IPS-NIHi11 (cell line): ENCODE measurements at places on chromosomes 1 and 21.

- no peak for DNase-seq
Measured at GRCh38 chr1:48750109-48750508, 26.6 kb downstream of the BEND5 start.

- no peak for DNase-seq
Measured at GRCh38 chr1:201216395-201217085, 25.9 kb downstream of the IGFN1 start.

DNA sequence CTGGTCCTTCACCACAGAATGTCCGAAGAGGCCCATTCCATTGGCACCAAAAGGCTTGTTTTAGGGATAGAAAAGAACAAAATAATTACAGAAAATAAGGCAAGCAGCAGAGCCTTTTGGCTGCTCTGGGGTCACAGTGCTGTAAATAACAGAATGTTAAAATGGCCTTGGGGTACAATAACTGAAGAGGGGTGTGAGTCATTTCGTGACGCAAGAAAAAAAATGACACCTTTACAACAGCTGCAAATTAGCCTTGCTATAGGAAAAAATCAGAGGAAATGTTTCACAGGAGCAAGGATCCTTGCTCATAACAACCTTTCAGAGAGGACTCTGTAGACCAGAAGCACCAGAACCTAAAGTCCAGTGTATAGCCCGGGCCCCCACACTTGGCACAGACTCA is 483.4 kb downstream of the OMA1 start:
- DNase-seq = no peak

DNA sequence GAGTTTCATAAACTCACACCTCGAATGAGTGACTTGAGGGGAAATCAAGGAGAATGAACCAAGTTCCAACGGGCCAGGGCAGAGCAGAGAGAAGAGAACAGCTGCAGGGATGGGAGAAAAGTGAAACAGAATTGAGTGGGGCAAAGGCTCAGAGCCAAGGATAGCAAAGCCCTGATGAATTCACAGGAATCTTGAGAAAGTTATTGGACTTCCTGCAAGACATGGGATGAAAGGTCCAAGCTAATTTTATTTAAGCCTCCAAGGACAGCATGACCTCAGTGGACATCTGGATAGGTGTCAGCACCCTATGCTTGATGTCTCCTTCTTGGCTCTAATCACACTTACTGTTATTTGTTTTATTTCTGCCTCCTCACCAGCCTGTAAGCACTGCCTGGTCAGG is 43.0 kb upstream of the RAVER2 start:
- no peak for DNase-seq

GRCh38 chr1:116850436-116850835 is 59.3 kb upstream of the PTGFRN start:
- no peak for DNase-seq

GRCh38 chr1:226793620-226794276 is 54.7 kb upstream of the ITPKB start:
- no peak for DNase-seq

DNA sequence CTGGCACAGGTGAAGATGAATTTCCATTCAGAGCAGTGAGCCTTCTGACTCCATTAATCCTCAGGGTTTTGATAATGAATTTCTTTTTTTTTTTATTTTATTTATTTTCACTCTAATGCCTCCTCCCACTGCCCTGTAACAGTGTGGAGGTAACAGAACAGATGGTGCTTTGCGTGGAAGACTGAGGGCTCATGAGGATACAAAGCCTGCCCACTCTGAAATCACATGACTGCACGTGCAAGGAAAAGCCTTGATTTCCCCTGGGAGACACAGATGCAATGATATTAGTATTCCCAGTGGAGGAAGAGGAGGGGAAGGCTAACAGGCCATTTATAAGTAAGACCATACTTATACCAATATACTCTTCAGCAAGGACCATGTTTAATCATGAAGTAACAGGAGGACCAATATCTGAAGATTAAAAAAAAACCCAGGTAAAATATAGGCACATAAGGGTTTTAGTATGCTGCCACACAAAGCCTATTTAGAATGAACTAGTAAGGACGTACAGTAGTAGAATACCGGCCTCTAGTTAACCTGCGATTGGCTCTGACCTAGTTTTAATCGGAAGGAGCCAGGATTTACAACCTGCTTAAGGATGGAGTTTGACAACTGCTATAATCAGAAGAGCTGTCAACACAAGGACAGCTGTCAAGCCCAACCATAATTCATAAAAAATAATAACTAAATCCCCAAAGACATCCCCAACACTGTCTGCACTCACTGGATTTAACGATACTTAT is 69.6 kb downstream of the LHX4 start:
- no peak for DNase-seq

DNA sequence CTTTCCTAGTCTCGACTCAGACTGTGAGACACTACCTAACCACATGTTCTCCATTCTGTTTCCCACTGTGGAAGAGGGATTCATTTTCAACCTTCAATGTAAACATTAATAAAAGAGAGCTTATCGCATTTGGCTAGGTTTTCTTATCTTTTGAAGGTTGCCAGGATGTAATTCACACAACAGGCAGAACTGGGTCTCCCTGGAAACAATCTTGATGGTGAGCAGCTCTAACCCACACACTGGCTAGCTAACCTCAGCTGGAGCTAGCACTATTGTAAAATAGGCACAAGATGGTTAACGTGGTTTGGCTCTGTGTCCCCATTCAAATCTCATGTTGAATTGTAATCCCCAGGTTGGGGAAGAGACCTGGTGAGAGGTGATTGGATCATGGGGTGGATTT is 75.1 kb downstream of the ZSCAN20 start:
- no peak for DNase-seq

- peak; percentile 88 for DNase-seq
Measured at GRCh38 chr1:43952731-43953346, 6.1 kb downstream of the IPO13 start.

GRCh38 chr1:35449334-35450008 is 107.7 kb downstream of the KIAA0319L start:
- DNase-seq = no peak

GRCh38 chr1:46527474-46528296 is 23.8 kb downstream of the KNCN start:
- DNase-seq = peak; percentile 86

DNA sequence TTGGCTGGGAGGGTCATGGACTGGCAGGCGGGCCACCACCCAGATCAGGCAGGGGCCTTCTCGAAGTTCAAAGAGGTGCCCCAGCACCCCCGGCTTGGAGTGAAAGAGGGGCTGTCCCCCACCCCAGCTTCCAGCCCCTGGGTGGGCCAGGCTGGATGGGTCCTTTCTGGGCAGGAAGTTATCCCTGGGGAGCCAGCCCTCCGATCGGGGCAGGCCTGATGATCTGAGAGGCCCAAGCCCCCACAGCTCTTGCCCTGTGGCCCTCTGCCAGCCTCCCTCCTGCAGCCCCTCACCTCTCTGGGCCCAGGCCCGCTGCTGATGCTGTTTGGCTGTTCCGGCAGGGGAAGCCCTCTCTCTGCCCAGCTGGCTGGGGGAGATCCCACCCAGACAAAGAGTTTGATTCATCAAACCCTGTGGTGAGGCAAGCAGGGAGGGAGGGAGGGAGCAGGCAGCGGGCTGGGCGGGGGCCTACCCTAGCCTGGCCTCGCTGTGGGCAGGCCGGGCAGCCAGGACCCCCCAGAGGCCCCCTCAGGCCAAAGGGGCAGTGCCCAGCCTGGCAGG is 2.5 kb downstream of the ARHGEF19 start:
- no peak for DNase-seq

DNA sequence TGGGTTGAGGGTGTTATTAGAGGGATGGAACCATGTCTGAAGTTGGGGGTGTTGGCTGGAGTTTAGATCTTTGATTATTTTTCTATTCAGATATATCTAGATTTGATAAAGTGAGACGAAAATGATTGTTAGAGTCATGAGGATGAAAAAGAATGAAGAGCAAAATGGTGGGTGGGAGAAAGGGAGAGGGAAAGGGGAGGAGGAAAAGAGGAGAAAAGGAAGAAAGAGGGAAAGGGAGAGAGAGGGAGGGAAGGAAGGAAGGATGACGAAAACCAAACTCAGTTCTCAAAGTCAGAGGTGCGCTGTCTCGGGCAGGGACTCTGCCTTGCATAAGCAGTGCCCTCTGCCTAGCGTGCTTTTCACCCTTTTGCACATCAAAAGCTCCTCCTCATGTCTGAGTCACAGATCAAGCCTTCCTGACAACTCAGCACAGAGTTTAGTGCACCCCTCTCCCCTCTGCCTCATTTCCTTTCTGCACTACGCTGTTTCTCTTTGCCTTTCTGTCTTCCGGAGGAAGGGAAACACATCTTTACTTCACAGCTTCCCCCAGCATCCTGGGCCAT is 225.8 kb upstream of the PROX1 start:
- peak; percentile 22 for DNase-seq

GRCh38 chr1:174051956-174052355 is 29.8 kb upstream of the RC3H1 start:
- DNase-seq = peak; percentile 10

DNA sequence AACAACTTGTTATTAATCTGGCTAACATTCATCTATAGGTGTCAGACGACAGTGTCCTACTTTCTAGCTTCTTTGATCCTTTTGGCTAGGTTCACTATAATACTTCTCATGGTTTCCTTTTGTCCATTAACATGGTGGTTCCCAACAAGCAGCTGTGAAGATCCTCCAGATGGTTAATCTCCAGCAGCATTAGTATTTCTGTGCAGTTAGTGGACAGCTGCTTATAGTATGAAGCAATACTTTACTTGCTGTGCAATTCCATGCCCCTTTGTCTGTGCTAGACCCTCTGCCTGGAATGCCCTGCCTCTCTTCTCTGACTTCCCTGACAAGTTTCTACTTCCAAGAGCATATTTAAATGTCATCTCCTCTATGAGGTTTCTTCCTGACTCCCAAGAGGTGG is 41.7 kb upstream of the ARHGAP29 start:
- no peak for DNase-seq

GRCh38 chr1:183569801-183570200 is 20.5 kb downstream of the NCF2 start:
- no peak for DNase-seq

- DNase-seq = peak; percentile 59
Measured at GRCh38 chr1:41919764-41920397, 1.2 kb upstream of the HIVEP3 start.

DNA sequence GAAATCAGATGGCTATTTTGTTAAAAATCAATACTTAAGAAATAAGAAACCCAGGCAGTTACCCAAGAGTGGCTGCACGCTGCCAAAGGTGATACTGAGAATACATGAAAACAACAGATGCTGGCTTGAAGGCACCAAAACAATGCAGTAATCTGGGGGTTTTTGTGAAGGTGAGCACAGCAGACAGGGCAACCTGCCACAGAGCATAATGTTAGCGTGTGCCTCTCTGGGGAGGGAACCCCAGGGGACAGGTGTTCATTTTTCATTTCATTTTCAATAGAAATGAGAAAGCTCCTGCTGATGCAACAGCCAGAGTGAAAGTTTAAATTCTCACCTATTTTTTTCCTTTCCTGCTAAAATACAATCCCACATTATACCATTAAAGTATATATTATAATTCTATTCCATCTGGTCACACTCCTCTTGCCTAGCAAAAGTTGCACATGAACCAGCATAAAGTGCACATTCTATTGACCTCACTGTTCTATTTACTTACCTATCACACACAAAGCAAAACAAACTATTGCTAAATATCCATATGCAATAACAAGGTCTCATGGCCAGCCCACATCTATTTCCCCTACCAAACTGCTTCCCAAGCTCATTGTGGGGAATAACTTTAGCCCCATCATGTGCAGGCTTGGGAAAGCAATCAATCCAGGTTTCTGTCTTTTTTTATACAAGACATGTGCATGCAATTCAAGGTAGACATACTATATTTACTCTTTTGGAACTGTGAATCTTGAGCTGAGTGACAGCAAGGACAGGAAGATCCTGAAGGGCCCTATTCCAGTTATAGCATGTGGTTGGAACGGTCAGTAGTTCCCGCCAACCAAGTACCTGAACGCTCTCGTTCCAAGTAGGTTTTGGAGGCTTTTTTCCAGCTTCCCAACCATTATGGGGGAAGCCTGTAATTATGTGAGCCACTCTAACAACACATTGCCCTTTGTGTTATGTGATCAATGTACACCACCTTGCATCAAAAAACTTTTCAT is 173.6 kb downstream of the RERE start:
- no peak for DNase-seq

GRCh38 chr1:20165522-20165951 is 20.4 kb upstream of the UBXN10 start:
- DNase-seq = peak; percentile 53

- DNase-seq = peak; percentile 65
Measured at GRCh38 chr1:201275253-201275666, 8.0 kb upstream of the PKP1 start.

DNA sequence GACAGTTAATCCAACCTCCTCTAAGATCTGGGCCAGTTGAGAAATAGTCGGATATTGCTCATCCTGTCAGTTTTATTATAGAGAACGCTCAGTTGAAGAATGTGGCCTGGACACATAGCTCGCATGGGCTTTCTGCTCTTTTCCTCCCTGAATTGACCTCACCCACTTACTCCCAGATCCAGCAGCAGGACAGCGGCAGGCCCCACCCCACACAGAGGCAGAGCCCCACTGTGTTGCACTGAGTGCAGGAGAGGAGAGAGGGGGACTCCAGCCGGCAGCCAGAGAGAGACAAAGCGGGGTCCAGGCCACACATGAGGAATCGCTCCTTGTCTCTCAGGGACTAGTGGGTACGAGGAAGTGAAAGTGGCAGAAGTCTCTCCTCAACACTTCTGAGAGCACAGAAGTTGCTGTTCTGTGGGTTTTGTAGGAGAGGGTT is 78.6 kb downstream of the LAMC1 start:
- no peak for DNase-seq

GRCh38 chr1:231643071-231643934 is 16.7 kb downstream of the DISC1 start:
- DNase-seq = no peak

DNA sequence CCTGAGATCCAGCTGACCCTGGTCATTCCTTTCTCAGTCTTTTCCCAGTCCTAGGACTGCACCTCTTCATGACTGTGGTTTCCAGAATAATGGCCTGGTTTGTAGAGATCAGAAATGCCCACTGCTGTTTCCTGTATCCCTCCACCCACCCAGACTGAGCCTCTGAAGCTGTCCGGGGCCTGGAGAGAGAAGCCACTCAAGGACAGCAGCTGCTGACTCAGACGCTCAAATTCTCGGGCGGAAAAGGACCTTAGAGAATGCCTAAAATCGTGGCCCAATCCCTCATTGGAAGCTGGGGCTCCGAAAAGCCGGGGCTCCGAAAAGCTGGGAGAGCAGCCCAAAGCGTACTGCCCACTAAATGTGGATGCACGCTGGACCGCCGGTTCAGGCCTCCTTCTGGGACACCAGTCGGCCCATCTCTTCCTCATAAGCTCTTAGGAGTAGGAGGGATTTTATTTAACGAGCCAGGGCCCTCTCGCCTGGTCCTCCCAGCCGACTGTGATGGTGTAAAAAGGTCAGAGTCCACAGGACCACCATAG is 7.8 kb upstream of the GPR61 start:
- no peak for DNase-seq

DNA sequence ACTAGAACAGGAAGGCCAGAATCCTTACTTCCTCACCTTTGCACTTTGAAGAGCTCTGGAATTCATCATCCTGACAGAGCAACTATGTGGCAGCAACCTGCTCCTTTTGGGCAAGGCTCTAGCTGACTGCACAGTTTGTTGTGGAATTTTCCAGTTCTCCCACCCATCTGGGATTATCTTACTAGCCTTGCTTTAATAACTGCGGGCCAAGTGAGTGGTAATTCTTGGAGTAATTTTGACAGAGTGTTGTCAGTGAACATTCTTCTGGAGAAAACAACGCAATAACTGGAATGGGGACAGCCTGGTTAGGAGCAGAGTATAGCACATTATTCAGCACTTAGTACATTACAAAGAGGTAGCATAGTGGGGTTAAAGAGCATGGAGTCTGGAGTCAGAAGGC is 75.3 kb downstream of the NTMT2 start:
- DNase-seq = no peak
